ENCODE measurements at places on chromosomes 7 and 10.

DNA sequence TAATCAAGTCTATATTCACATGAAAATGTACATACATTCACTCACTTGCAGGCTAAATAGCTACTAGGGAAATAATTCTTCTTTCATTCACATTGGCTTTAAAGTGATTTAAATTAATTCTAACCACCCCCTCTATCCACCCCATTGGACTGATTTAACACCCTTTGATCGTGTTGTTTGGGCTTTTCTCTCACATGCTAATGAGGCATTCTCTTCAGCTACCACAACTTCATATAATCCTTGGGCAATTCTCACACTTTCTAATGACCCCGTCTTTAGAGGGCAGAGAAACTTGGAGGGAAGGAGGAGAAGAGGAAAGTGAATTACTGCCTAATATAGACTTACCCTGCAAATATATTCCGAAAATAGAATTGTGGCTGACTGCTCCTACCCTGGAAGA is 24.6 kb downstream of the GRM3 start:
- no peak for DNase-seq

GRCh38 chr7:159198016-159198724 is 53.5 kb upstream of the VIPR2 start:
- no peak for DNase-seq

GRCh38 chr10:115001506-115002381 is 63.7 kb downstream of the TRUB1 start:
- no peak for DNase-seq

- no peak for DNase-seq
Observed at GRCh38 chr10:100749309-100750217, 4.2 kb downstream of the PAX2 start.

DNA sequence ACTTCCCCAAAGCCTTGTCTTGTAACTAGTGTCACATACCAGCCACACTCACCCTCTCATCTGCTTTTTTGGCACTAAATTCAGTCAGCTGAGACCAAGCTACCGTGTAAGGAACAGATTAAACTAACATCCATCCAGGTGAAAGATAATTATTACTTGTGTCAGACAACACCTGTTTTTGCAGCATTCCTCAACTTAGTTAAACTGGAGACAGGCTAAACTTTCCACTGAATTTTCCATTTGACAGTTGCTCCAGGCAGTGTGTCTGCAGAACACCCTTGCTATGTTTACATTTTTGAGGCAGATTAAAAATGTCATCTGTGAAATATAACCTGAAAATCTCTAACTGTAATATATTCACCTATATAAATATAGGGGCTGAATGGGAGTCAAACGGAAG is 73.6 kb downstream of the CYP26A1 start:
- DNase-seq: no peak

GRCh38 chr10:48507933-48508790 is 96.7 kb downstream of the ARHGAP22 start:
- no peak for DNase-seq
